ENCODE measurements at places on chromosomes 6 and 20. TPM values are rescaled to one million over a fixed set of nuclear protein-coding genes. Genes with fewer than 3 reads are reported as not detected.

Gene SAYSD1
- total RNA-seq: 9.5 TPM

Gene HFE
- total RNA-seq: 31.7 TPM

Gene PSORS1C2
- not detected for total RNA-seq

Gene TFAP2D
- not detected for total RNA-seq

Gene MCCD1
- total RNA-seq: not detected

Gene PRSS35
- total RNA-seq: 3.0 TPM

Gene CARMIL1
- total RNA-seq: 0.58 TPM

Gene GLP1R
- total RNA-seq: not detected

Gene SLC32A1
- not detected for total RNA-seq

Gene MRPL2
- 40.9 TPM for total RNA-seq

Gene RBPJL
- not detected for total RNA-seq

Gene PCSK2
- total RNA-seq: not detected

Gene CD109
- total RNA-seq: 33.5 TPM

Gene FAM210B
- total RNA-seq: 32.1 TPM

Gene ERVFRD-1
- total RNA-seq: not detected

Gene TMEM242
- 5.8 TPM for total RNA-seq

Gene DEFB125
- not detected for total RNA-seq

Gene PLEKHG1
- total RNA-seq: 1.7 TPM

Gene MAFB
- total RNA-seq: 0.71 TPM

Gene LKAAEAR1
- total RNA-seq: not detected

Gene ANGPT4
- not detected for total RNA-seq

Gene C20orf202
- total RNA-seq: not detected

Gene MMS22L
- total RNA-seq: 16.1 TPM

Gene STK4
- total RNA-seq: 20.2 TPM

Gene ATP9A
- 3.2 TPM for total RNA-seq

Gene VIP
- total RNA-seq: not detected

Gene FAM83D
- 35.2 TPM for total RNA-seq

Gene OR12D3
- total RNA-seq: not detected

Gene RIPPLY2
- not detected for total RNA-seq

Gene CFB
- 0.86 TPM for total RNA-seq

Gene FOXS1
- total RNA-seq: not detected

Gene TFEB
- 26.8 TPM for total RNA-seq

Gene BHLHE23
- not detected for total RNA-seq

Gene CLPSL1
- not detected for total RNA-seq

Gene TNFRSF21
- total RNA-seq: 12.1 TPM

Gene ARFGEF2
- total RNA-seq: 24.3 TPM

Gene SRSF3
- 205 TPM for total RNA-seq

Gene AVP
- not detected for total RNA-seq

Gene LAMA4
- 128 TPM for total RNA-seq

Gene RPN2
- total RNA-seq: 391 TPM

Gene GMPR
- 4.4 TPM for total RNA-seq

Gene GCM1
- not detected for total RNA-seq

Gene EEF1A2
- total RNA-seq: not detected

Gene VSX1
- not detected for total RNA-seq

Gene EPB41L1
- total RNA-seq: 29.4 TPM

Gene RAMACL
- total RNA-seq: not detected

Measured in myometrial cell (primary cell).